ENCODE measurements at places on chromosomes 2 and 18.

GRCh38 chr2:71554706-71555056, 101.3 kb downstream of the DYSF start:
- no peak for DNase-seq

- no peak for DNase-seq
Observed at GRCh38 chr18:51617167-51617566, 419.7 kb upstream of the MEX3C start.

- peak; percentile 26 for DNase-seq
Observed at GRCh38 chr18:23643815-23644490, 18.8 kb downstream of the ANKRD29 start.

- DNase-seq, result peak; percentile 70
Observed at GRCh38 chr2:222295368-222296062, 3.3 kb downstream of the PAX3 start.

DNA sequence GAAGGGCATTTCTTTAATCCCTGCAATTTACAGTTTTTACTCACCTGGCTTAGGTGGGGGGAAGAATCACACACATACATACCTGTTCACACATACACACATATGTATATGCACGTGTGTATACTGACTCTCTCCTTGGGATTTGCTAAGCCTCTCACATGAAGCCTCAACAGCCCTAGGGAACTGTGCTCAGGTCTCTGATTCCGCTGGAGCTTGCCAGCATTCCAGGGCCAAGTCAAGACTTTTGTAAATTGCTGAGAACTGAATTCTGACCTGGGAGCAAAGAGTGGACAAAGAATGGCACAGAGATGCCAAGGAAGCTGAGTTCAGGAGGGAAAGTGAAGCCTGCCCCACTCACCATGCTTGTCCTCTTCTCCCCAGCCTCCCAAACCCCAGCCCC, 177.3 kb downstream of the TMEM247 start:
- no peak for DNase-seq

DNA sequence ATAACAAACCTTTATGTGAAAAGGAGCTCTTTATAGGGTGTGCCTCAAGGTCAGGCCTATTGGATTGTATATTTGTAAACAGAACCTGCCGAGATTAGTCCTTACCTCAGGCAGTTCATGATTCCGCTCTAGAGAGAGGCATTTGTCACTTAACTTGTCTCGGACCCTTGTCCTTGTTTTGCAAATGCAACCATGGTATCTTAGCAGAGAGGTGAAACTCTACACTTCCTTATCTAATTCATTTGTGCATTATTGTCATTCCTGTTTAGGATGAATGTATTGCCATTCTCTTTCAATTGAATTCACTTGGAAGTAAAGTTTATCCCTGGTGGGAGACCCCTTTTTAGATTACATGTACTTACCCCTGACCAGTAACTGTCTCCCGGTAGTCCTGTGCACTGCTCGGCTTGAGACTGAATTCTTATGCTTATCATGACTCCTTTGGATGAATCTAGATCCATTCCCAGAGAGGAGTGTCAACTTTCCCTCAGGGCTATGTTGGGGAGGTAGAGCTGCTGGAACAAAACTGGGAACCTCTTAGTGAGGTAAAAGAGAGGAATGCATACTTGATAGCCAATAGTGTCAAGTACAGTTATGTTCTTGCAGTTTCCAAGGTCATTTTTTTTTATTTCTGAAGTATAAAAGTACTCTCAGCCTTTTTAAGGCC, 46.6 kb downstream of the SGPP2 start:
- no peak for DNase-seq

GRCh38 chr2:101622210-101623030, 75.1 kb upstream of the MAP4K4 start:
- no peak for DNase-seq

- DNase-seq, result no peak
Observed at GRCh38 chr2:197461057-197461456, 7.7 kb downstream of the COQ10B start.

GRCh38 chr2:190837420-190837819, 43.2 kb upstream of the GLS start:
- DNase-seq, result no peak

DNA sequence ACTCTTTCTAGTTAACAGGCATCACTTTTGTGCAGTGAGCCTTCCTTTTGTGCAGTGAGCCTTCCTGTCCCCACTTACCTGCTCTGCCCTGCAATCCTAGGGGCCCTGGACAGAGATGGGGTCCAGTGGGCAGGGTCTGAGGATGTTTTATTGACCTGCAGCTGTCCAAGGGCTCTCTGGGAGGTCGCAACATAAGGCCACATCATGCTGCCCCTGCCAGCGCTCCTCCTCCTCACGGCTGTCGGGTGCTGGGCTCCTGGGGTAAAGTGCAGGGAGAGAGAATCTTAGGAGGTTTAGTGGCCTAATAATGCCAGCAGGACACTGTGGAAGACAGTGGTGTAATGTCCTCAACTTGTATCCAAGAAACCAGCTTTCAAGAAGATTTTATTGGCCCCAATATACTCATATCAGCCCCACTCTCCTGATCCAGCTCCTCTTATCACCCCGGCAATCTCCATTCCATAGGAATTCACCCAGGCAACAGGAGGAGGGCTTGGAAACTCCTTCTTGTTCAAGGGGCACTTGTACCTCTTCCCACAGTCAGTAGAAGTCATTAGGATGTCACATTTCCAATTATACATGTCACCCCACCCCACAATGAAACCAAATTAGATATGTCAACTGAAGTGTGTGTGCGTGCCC, 41.9 kb upstream of the ASB18 start:
- DNase-seq, result no peak

DNA sequence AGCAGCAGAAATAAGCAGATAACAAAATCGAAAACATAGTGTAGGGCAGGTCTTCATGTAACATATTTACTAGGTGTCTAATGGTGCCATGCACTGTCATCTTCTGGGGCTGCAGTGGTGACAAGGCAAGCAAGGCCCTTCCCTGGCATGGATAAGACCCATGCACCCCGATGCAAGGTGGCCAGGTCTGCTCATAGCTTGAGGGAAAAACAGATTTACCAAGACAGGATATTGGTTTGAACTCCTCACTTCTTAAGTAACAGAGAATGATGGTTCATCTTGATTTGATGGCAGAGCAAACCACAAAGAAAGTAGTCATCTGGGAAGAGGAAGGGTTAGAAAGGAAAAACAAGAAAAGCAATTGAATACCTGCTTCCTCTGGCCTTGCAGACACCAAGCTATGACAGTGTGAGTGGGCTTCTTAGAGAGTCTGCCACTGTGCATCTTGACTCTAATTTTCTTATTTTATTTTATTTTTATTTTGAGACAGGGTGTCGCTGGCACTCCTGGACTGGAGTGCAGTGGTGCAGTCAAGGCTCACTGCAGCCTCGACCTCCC, 35.8 kb upstream of the EML6 start:
- DNase-seq, result no peak

GRCh38 chr2:120794716-120795115, 59.0 kb downstream of the GLI2 start:
- DNase-seq, result no peak

All from eye (tissue), 1 donor.